ENCODE measurements at places on chromosomes 3 and 15. TPM values are rescaled to one million over a fixed set of nuclear protein-coding genes. Genes with fewer than 3 reads are reported as not detected.
A peak's percentile ranks its signal among the peaks of the same experiment; 100 is the strongest.

CHRD gene
- total RNA-seq: 12.3 TPM

DNA sequence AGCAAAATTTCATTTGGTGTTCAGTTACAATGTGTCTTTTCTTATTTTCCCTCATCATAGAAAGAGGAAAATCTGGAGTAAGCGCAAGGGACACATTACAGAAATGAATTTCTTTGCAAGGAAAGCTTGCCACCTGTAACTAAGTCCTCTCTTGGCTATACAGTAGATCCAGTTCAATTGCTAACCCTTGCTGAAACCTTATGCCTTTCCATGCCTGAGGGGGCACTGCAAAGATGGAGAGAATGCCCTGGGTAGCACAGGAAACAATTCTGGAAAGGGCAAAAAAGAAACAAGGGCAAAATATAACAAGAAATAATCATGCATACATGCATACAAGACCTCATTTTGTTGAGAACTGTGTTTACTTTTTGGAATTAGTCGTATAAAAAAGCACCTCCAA, 4.3 kb downstream of the CADM2 start:
- DNase-seq: no peak

CSTA gene
- total RNA-seq: 3.5 TPM

CCDC71 gene
- 23.9 TPM for total RNA-seq

- no peak for DNase-seq
Measured at GRCh38 chr15:101213147-101213546, 38.7 kb downstream of the CHSY1 start.

- no peak for DNase-seq
Measured at GRCh38 chr15:40743921-40744814, 10.9 kb downstream of the RMDN3 start.

DNA sequence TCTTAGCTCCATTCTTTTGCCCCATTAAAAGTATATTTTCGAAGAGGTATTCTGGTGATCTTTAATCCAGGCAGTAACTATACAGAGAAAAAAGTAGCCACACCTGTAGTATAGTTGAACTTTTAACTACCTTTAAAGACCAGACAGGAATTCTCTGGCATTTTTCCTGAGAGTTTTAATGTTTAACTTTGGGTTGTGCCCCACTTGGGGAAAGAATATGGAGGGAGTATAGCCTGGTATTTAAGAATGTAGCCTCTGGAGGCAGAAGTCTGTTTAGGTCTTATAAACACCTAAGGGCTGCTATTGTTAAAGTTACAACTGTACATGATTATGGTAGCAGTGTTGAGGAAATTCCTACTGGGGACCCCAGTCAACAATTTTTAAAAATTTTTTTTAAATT, 19.3 kb downstream of the C3orf85 start:
- DNase-seq: no peak

C3orf70 gene
- total RNA-seq: 34.9 TPM

ROPN1B gene
- 0.52 TPM for total RNA-seq

DNA sequence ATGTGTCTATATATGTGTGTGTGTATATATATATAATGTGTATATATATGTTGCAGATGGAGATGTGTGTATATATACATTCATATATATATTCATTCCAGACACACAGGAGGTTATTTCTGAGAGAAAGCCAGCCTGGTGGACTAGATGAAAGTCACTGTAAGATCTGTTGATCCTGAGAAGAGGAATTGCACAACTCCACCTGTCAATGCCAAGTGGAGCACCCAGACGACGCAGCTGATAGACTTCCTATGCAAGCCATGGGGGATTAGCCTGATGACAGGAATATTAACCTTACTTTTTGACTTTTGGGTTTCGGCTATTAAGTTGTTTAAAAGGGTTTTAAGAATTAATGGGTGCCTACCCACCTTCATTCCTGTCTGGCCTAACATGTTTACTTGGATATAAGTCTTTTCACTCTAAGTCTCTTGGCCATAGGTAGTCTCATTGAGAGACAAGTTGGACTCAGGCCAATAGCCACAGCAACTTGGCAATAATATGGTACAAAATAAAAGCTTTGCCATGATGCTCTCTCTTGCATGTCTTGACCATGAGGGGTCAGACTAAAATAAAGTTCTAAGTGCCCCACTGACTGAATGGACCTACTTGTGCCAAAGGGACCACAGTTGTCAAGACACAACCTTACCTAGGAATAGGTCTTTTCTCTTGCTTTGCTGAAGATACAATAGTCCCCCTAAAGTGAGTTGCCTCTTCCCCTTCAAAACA, 35.9 kb upstream of the GOLGA6L2 start:
- DNase-seq: no peak

ST8SIA2 gene
- total RNA-seq: not detected

DNA sequence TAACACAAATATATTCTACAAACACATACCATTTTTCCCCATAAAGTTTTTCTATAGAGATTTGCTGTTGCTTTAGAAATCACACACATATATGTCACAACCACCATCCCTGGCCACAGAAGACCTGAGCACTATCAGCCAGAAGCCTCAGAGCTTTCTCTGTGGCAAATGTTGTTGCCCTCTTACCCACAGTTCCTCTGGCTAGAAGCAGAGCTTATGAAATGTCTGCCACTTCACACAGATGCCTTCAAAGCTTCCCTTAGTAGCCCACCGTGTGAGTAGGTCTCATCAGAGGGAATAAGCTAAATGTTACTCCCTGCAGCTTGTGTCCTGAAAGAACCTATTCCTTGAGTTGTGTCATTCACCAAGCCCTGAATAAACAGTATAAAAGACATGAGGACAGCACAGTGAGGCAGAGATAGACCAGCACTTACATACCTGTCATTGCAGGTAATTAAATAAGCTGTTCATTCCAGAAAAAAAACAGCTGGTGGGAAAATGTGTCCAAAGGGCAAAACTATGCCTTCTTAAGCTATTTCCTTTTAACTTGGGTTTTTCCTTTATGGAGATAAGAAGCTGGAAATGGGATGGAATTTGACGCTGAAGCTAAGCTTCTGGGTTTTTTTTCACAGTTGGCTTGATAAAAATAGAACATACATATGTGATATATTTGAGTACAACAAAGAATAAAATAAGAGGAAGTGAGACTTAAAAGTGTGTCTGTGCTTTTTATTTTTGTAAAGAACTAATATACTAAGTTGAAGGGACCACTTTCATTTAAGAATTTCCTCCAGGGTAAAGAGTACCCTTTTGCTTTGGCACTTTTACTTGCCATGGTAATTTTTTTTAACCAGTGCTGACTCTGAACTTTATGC, 391.4 kb downstream of the KCNH8 start:
- no peak for DNase-seq

ZDHHC19 gene
- total RNA-seq: not detected

- no peak for DNase-seq
Measured at GRCh38 chr3:186823386-186823785, 17.1 kb upstream of the RFC4 start.

DNA sequence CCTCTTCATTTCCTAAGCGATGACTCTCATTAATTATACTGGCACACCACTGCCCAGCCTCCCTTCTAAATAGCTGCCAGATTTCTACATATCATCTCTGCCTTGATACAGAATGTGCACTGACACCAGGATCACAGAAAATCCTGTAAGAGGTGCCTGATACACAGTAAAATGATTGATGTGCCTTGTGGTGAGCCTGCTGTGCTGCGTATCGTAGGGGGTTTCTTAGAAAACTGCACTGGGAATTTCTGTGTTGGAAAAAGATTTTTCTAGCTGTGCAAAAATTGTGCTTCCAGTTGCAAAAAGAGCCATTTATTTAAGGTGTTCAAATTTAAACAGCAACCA, 3.0 kb upstream of the PLCH1 start:
- DNase-seq: no peak

DNA sequence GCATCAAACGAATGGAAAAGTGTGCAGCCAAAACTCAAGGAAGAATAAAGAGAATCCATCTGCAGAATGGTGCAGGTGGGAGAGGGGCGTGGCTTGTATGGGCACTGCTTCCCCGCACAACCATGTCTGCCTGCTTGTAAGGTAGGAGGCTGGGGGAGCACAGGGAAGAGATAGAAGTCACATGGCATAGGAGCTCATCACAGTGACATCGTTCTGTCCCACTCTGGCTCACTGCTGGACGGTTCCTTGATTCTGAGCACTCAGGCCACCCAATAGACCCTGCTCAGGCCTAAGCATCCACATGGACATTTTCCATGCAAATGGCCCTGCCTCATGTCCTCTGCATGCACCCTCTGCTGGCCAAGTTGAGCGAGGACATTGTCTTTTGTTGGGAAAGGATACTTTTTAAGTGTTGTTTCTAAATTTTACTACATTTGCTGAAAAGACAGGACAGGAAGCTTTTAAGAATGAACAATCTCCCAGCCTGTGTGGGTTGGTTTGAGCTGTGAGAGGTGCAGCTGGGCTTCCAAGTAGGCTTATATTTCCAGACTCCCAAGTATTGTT, 3.1 kb downstream of the MYLK start:
- peak; percentile 87 for DNase-seq

- DNase-seq: no peak
Measured at GRCh38 chr3:49554633-49555265, 472 bp downstream of the BSN start.

DNA sequence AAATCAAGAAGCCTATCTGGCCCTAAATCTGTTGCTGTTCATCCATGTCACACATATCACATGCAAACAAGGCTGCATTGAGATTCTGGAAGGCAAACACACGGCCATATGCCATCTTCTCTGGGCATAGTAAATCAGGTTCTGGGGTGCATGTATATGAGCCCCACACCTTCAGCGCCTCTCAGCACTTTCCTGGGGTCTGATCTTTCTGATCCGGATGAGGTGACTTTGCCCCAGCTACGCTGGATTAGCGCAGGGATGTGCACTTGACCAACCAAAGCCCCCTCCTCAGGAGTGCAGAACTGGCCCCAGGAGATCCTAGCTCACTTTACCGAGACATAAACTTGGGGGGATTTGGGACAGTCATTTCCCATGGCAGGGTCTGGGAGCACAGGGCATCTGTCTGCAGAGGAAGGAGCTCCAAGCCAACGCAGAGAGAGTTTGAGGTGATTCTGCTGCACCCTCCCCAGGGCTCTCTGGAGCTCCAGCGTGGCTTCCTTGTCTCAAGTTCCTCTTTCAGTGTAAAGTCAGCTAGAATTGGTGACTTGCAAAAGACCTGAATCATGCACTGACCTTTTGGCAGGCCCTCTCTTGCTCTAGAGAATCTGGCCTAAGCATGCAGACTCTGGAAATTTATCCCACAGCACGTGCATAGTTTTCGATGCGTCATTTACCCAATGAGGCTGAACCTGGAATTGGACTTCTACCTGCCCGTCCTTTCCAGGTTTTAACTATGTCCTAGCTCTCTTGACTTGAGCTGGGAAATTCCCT, 63.5 kb upstream of the KLF13 start:
- no peak for DNase-seq

FLNB gene
- 114 TPM for total RNA-seq

ACVR2B gene
- total RNA-seq: 5.8 TPM

DNA sequence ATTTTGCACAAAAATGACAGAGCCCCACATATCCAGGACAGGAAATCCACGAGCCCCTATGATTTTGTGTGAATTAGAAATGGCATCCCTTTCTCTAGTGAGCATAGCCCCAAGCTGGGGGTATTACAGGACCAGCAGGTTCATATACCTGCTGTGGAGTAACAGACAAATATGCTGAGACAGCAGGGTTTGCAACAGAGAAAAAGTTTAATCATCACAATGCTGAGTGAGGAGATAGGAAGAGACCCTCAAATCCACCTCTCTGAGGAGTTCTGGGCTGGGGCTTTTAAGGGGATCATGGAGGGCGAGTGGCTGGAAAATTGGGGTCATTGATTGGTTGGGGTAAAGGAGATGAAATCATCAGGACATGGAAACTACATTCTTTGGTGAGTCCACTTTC, 8.4 kb upstream of the MYZAP start:
- DNase-seq: no peak

DNA sequence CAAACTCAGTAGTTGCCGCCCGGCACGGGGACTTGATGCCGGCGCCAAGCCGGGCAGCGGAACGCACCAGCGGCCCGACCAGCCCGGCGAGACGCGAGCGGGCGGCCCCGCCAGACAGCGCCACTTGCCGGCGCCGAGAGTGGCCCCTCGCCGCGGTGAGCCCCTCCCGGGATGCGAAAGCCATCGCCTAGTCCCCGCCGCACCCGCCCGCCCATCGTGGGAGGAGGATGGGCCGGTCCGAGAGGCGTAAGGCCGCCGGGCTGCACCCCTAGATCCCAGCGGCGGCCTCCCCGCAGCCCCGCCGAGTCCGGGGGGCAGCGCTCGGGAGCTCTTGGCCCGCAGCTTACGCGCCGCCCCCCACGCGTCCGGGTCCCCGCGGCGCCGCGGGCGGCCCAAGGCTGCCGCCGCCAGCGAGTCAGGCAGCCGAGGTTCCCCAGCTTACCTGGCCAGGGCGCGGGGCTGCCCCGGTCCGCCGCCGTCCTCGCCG, 609 bp downstream of the GOLGA8A start:
- no peak for DNase-seq

- no peak for DNase-seq
Measured at GRCh38 chr3:89032346-89033013, 74.9 kb upstream of the EPHA3 start.

GRCh38 chr3:88767746-88768145, 339.7 kb upstream of the EPHA3 start:
- DNase-seq: no peak

GRCh38 chr15:33716025-33716424, 252.3 kb upstream of the CHRM5 start:
- DNase-seq: no peak

FBXO40 gene
- not detected for total RNA-seq

GRCh38 chr15:88191812-88192165, 64.8 kb downstream of the NTRK3 start:
- DNase-seq: no peak

- no peak for DNase-seq
Measured at GRCh38 chr3:154970797-154971196, 109.3 kb upstream of the MME start.

ANKUB1 gene
- not detected for total RNA-seq

MINAR1 gene
- 0.50 TPM for total RNA-seq

DNA sequence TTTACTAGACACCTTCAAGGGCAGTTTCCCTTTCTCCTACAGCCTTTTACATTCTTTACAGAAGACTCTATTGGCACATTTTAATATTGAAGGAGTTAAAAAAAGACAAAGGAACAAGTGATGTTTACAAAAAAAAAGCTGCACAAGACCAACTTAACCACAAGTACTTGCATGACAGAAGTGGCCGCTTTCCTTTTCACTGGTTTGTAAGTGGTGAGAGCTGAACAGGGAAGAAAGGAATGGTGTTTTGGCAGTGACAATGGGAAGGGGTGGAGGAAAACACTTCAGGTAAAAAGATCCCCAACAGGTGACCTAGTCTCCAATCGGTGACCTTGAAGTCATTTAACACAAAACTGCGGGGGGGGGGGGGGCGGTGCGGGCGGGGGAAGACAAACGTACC, 1.1 kb downstream of the WDR72 start:
- DNase-seq: no peak

DNA sequence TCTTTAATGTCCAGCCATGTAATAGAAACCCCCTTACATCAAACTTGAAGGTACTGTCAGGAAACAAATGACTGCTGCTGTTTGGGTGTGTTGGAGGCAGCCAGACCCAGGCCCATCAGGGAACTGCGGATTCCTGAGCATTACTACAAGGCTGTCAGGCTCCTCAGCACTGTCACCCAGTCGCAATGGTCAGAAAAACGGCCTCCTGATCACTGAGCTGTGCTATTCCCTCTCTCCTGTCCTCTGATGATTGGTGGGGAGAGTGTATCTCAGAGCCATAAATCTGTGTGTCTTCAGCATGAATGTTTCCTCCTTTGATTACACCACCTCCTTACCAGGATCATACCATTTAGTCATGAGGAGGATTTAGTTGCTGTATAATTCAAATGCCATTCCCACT, 135.2 kb upstream of the GADL1 start:
- DNase-seq: no peak

NPAP1 gene
- total RNA-seq: not detected

Data from esophagus muscularis mucosa (tissue), 4 donors.